NCI-H2081 (cell line): ENCODE measurements at places on chromosomes 4 and X.

GRCh38 chrX:72176981-72177380 is 4.6 kb upstream of the PIN4 start:
- DNase-seq = no peak

DNA sequence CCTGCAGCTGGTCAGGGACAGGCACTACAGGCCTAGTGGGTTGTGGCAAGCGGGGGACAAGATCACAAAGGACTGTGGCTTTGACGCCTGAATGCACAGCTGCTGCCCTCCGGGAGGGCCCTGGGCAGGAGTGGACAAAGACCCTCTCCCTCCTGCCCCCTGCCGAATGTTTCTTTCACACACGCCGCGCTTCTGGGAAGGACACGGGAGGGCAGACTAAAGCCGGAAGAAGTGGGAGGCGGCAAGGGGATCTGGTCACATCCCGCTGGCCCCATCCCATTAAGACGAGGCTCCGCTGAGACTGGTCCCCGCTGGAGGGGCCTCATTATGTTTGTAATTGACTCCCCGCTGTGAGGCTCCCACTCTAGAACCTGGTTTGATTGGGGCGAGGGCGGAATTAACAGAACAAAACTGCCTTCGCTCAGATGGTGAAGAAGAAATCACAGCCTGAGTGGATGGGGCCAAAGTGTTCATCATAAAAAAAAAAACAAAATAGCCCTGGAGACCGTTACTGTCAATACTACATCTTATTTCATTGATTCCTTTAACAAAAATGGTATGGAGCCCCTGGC is 37.8 kb upstream of the PSAPL1 start:
- DNase-seq = no peak

- no peak for DNase-seq
Observed at GRCh38 chr4:142497606-142498005, 348.5 kb downstream of the INPP4B start.

DNA sequence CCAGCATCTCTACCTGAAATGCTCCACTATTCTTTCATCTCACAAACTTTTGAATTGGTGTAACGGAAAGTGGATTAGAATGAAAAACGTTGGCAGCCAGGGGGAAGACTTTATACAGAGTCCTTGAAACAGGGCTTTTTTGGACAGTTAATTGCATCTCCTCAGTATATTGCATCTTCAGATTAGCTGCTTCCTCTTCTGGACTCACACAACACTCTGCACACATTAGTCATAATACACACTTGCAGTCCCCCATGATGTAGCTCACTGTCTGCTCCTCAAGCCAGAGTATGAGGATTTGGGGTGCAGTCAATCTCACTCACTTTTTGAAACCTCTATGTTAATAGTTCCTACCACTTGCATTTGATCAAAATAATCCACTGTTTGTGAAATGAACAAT is 101.0 kb downstream of the ADGRA3 start:
- DNase-seq = no peak

DNA sequence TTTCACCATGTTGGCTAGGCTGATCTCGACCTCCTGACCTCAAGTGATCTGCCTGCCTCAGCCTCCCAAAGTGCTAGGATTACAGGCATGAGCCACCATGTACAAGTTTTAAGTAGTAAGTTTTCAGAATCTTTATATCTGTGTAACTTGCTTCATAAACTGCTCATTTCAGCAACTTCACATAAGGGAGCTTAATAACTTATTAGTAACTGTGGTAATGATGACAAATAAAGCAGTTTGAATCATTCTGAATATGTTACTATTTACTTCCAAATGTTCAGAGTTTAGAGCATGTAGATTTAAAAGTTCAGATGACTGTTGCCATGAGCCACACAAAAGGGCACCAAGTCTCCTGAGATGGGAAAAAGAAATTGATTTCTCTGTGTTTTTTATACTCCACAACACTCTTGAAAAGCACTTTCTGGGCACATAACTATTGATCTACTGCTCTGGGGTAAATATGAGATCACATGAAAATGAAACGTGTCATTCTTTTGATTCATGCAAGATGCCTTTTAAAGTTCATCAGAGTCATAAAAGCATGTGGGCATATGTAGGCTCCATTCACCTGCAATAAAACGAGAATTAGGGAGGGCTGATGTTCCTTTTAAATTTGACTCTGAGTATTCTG is 14.1 kb upstream of the CA5B start:
- DNase-seq = no peak

- DNase-seq = no peak
Observed at GRCh38 chr4:163171590-163171989, 4.9 kb upstream of the NAF1 start.

- DNase-seq = no peak
Observed at GRCh38 chrX:150316564-150316963, 46.6 kb upstream of the MAMLD1 start.

DNA sequence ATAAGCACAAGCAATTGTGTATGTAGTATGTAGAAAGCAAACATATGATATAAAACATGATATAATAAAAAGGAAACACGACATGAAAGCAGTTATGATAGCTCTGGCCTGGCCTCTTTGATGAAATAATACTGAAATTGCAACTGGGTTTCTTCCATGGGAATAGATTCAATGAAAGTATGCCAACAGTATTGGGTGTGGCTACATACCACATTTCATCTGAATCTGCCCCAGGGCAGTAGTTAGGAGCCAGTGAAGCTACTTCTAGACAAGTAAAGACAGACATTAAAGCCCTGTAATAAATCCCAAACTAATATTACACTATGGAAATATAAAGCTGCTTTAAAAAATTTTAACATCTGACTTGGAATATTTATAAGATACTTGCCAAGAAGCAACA is 207.3 kb downstream of the FBXW7 start:
- DNase-seq = no peak

- DNase-seq = no peak
Observed at GRCh38 chrX:133598601-133599335, 183.5 kb upstream of the GPC4 start.

- DNase-seq = no peak
Observed at GRCh38 chrX:149818652-149819051, 36.9 kb downstream of the MAGEA9 start.

GRCh38 chr4:40564815-40565483 is 64.7 kb downstream of the RBM47 start:
- no peak for DNase-seq

DNA sequence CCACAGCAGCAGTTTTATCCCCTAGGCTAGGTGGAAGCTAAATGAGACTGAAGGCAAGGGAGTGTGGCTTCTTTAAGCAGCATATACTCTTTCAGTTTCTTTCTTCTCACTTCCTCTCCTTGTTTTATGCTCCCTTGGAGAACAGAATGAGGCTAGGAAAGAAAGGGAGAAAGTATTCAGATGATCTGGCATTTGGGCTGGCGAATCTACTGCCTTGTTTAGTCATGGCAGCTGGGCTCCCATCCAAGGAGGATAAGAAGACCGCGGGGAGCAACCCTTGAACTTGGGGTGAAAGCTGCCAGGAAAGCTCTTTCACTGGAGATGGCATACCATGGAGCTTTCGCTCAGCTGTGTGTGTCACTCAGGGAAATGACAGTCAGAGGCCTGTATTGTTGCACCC is 72.1 kb downstream of the ARHGEF38 start:
- no peak for DNase-seq

GRCh38 chr4:41257906-41258305 is 1.2 kb downstream of the UCHL1 start:
- DNase-seq = peak; percentile 35
